H9 (cell line): ENCODE measurements at places on chromosomes 12 and 14.

- peaks cover 8% of the 10 kb centered on the region for H3K36me3 ChIP-seq
- H3K27me3 ChIP-seq, result no peaks in the 10 kb centered on the region
- peak; percentile 91 for DNase-seq
- no peak overlapping the region; the same call in 1 of the 2 replicates for H3K4me3 ChIP-seq
- H3K27ac ChIP-seq, result no peak overlapping the region
- peaks cover 5% of the 10 kb centered on the region; the same call in 1 of the 2 replicates for H3K4me1 ChIP-seq
These were observed 1124.0 kb upstream of the TMEM132C start for GRCh38 chr12:127143020-127143419.

GRCh38 chr12:64681200-64682052 lies 71.1 kb downstream of the RASSF3 start:
- H3K27me3 ChIP-seq, result no peaks in the 10 kb centered on the region
- no peak for DNase-seq
- H3K4me3 ChIP-seq, result no peak overlapping the region
- no peak overlapping the region for H3K27ac ChIP-seq

GRCh38 chr14:36866867-36867266 lies 205.2 kb downstream of the PAX9 start:
- H3K4me1 ChIP-seq, result no peaks in the 10 kb centered on the region; the same call in 1 of the 2 replicates
- H3K4me3 ChIP-seq, result no peak overlapping the region

DNA sequence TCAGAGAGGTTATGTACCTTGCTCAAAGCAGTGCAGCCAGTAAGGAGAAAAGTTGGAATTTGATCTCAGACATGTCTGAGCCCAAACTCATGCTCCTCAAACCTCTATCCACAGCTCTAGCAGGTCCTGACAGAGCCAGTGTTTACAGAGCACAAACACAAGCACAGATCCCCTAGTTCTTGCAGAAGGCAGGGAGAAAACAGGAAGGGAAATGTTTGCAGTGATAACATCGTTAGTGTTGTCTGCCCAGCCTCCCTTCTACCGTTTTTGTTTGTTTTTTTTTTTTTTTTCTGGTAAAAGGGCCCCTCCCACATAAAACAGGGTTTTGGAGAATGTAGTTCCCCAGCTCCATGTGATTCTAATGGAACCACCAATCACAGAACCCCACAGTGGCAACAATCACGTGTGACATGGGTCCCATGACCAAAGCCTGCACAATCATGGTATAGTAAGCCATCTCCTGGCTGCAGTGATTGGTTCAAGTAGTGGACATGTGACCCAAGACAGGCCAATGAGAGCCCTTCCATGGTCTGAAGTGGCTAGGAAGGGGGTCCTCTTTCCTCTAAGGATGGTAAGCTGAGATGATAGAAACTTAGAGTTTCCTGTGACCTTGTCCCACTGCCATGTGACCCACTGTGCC lies 513.4 kb downstream of the MED13L start:
- no peaks in the 10 kb centered on the region for H3K36me3 ChIP-seq
- no peaks in the 10 kb centered on the region for H3K4me1 ChIP-seq
- no peaks in the 10 kb centered on the region for H3K27me3 ChIP-seq
- DNase-seq, result no peak

- no peaks in the 10 kb centered on the region for H3K4me1 ChIP-seq
- H3K27ac ChIP-seq, result no peak overlapping the region
- H3K4me3 ChIP-seq, result no peak overlapping the region
These were observed 5.3 kb downstream of the TRPV4 start for GRCh38 chr12:109827566-109828550.

DNA sequence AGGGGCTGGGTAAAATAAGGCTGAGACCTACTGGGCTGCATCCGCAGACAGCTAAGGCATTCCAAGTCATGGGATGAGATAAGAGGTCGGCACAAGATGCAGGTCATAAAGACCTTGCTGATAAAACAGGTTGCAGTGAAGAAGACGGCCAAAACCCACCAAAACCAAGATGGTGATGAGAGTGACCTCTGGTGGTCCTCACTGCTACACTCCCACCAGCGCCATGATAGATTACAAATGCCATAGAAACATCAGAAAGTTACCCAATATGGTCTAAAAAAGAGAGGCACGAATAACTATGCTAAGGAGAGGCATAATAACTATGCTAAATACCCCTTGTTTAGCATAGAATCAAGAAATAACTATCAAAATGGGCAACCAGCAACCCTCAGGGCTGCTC lies 46.2 kb upstream of the MAP3K9 start:
- no peaks in the 10 kb centered on the region; the same call in 1 of the 2 replicates for H3K4me1 ChIP-seq
- DNase-seq, result no peak
- H3K4me3 ChIP-seq, result no peak overlapping the region
- H3K27ac ChIP-seq, result no peak overlapping the region
- H3K36me3 ChIP-seq, result no peaks in the 10 kb centered on the region

GRCh38 chr12:88684610-88685009 lies 104.3 kb upstream of the KITLG start:
- H3K4me1 ChIP-seq, result no peaks in the 10 kb centered on the region
- H3K27me3 ChIP-seq, result no peaks in the 10 kb centered on the region
- H3K4me3 ChIP-seq, result no peak overlapping the region
- no peak overlapping the region for H3K27ac ChIP-seq
- H3K36me3 ChIP-seq, result 0 out of 3 replicates have a peak, but pooled peaks cover 3% of the 10 kb centered on the region
- DNase-seq, result no peak

- no peak overlapping the region for H3K27ac ChIP-seq
- H3K4me1 ChIP-seq, result no peaks in the 10 kb centered on the region
- no peaks in the 10 kb centered on the region for H3K27me3 ChIP-seq
These were observed 1246.4 kb downstream of the SLC16A7 start for GRCh38 chr12:60842181-60842580.

- H3K27ac ChIP-seq, result no peak overlapping the region
- no peaks in the 10 kb centered on the region for H3K36me3 ChIP-seq
- no peak overlapping the region for H3K4me3 ChIP-seq
- H3K4me1 ChIP-seq, result no peaks in the 10 kb centered on the region
- DNase-seq, result no peak
- H3K27me3 ChIP-seq, result no peaks in the 10 kb centered on the region
These were observed 172.2 kb downstream of the FLRT2 start for GRCh38 chr14:85702191-85702590.

- H3K27me3 ChIP-seq, result no peaks in the 10 kb centered on the region
- no peaks in the 10 kb centered on the region for H3K4me1 ChIP-seq
- no peak for DNase-seq
- no peaks in the 10 kb centered on the region for H3K36me3 ChIP-seq
These were observed 348.7 kb downstream of the NAV3 start for GRCh38 chr12:78179346-78179745.

- H3K36me3 ChIP-seq, result no peaks in the 10 kb centered on the region
- no peaks in the 10 kb centered on the region for H3K27me3 ChIP-seq
- peaks cover 9% of the 10 kb centered on the region for H3K4me1 ChIP-seq
- H3K4me3 ChIP-seq, result no peak overlapping the region; the same call in 2 of the 3 replicates
These were observed 36.0 kb downstream of the EGLN3 start for GRCh38 chr14:33914676-33915516.

- H3K27me3 ChIP-seq, result no peaks in the 10 kb centered on the region
- no peak overlapping the region for H3K27ac ChIP-seq
- no peak overlapping the region for H3K4me3 ChIP-seq
- no peaks in the 10 kb centered on the region; the same call in 1 of the 2 replicates for H3K4me1 ChIP-seq
- DNase-seq, result no peak
These were observed 1058.9 kb downstream of the GALC start for GRCh38 chr14:86933958-86934595.

DNA sequence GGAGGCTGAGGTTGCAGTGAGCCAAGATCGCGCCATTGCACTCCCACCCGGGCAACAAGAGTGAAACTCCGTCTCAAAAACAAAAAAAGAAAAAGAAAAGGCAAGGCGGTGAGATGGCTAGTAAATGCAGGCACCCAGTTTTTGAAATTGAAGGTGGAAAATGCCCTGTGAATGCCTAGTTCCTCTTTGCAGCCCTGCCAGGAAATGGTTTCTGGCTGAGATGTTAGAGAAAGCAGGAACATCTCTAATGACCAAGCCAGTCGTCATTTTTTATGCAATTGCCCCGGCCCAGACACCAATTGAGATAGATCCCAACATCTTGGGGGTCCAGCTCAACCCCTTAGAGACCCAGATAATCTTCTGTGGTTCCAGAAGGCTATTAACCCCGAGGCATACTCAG lies 17.0 kb downstream of the SLC8A3 start:
- no peak overlapping the region for H3K4me3 ChIP-seq
- no peaks in the 10 kb centered on the region for H3K36me3 ChIP-seq
- H3K27ac ChIP-seq, result no peak overlapping the region
- H3K27me3 ChIP-seq, result no peaks in the 10 kb centered on the region
- no peaks in the 10 kb centered on the region for H3K4me1 ChIP-seq
- no peak for DNase-seq

DNA sequence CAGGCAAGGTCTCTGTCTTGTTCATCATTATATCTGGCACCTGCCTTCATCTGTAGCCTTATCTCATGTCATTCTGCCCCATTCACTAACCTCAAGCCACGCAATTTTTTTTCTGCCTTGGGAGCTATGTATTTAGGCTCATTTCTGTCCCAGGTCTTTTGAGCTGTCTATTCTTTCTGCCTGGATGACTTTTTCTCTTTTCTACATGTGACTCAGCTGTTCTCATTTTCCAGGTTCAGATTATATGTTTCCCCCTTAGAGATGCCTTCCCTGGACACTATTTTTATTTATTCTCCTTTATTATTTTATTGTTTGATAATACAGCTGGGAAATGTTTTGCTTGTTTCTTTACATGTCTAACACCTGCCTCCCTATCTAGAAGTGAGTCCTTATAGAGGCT lies 737.4 kb upstream of the TBX3 start:
- no peak overlapping the region for H3K4me3 ChIP-seq
- H3K27me3 ChIP-seq, result no peaks in the 10 kb centered on the region
- DNase-seq, result no peak
- no peaks in the 10 kb centered on the region for H3K36me3 ChIP-seq

DNA sequence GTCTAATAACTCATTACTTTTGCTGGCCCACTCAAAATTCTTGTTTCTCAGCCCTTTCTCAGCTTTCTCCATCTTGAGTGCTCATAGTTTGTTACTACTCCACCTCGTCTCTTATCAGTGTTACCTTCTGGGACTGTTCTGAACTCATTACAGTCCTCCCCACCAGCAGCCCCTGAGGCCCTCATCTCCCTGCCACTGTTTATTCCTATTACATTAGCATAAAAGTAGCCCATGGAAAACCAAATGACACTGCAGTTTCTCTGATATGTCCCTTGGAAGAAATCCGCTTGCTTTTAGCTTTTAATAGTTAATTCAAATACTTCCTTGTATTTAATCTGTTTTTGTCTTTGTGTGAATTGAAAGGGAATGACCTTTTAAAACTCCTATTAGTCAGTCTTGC lies 7.6 kb downstream of the AKAP6 start:
- H3K36me3 ChIP-seq, result no peaks in the 10 kb centered on the region
- H3K4me3 ChIP-seq, result no peak overlapping the region
- H3K27me3 ChIP-seq, result no peaks in the 10 kb centered on the region

GRCh38 chr14:81989211-81989610 lies 455.6 kb upstream of the SEL1L start:
- no peaks in the 10 kb centered on the region for H3K36me3 ChIP-seq
- H3K4me1 ChIP-seq, result no peaks in the 10 kb centered on the region
- DNase-seq, result no peak
- no peak overlapping the region for H3K27ac ChIP-seq

GRCh38 chr12:133130038-133130807 lies at the start of the genes ZNF10 and ZNF891:
ZNF10 (plus strand) TSS chr12:133130627; CDS start chr12:133144493, 13,866 bp downstream.
ZNF891 (minus strand) TSS chr12:133130274; CDS start chr12:133121918, 8,356 bp downstream.
- H3K36me3 ChIP-seq, result peaks cover 66% of the 10 kb centered on the region
- H3K27me3 ChIP-seq, result no peaks in the 10 kb centered on the region
- H3K4me1 ChIP-seq, result no peaks in the 10 kb centered on the region
- DNase-seq, result peak; percentile 98

- no peak overlapping the region for H3K4me3 ChIP-seq
- H3K27me3 ChIP-seq, result no peaks in the 10 kb centered on the region
- no peaks in the 10 kb centered on the region for H3K36me3 ChIP-seq
- no peak overlapping the region for H3K27ac ChIP-seq
These were observed 642.2 kb downstream of the DIO2 start for GRCh38 chr14:79569072-79569471.

- H3K36me3 ChIP-seq, result peaks cover 16% of the 10 kb centered on the region; the same call in 2 of the 3 replicates
- peaks cover 9% of the 10 kb centered on the region; the same call in 1 of the 2 replicates for H3K4me1 ChIP-seq
- H3K4me3 ChIP-seq, result no peak overlapping the region
- H3K27ac ChIP-seq, result no peak overlapping the region
These were observed 22.8 kb downstream of the TPCN1 start for GRCh38 chr12:113244047-113244460.

- H3K36me3 ChIP-seq, result no peaks in the 10 kb centered on the region
- H3K27ac ChIP-seq, result no peak overlapping the region
- no peak overlapping the region for H3K4me3 ChIP-seq
- DNase-seq, result no peak
These were observed 137.4 kb downstream of the GRIP1 start for GRCh38 chr12:66541426-66541825.

DNA sequence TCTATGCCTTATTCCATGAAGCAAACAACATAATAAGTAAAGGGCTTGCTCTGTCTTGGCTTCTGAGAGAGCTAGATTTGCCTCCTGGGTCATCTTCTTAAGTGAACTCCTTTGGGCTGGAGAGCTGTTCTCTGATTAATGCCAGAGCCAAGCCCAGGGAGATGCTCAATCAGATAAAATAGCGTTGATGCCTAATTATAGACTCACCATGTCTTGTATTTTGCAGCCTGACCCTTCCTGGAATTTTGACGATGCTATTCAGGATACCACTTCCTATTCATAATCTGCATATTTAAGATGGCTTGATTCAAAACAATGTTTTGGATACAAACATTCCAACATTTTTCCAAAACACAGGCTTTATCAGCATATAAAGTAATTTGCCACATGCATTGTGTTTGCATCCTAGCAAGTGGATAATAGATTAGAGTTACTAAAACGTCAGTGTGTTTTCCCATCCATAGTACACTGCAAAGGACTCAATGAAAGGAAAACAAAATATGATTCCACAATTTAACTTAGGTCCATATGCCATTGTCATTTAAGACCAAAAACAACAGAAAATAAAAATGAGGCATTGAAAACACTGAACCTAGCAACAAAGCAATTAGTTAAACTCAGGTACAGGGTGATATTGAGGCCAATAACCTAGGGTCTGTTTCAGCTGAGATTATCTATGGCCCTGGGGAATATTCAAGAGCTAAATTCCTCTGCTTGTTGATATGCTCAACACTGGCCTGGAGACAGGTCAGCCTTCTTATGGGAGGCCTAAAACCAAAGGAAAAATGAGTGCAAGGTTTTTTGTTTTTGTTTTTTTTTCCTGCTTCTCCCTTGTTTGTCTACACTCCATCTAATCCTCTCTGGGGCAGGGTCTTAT lies 184.2 kb upstream of the FOXN3 start:
- no peak overlapping the region for H3K27ac ChIP-seq
- H3K4me1 ChIP-seq, result peaks cover 2% of the 10 kb centered on the region; the same call in 1 of the 2 replicates
- DNase-seq, result no peak
- peaks cover 46% of the 10 kb centered on the region for H3K36me3 ChIP-seq
- H3K4me3 ChIP-seq, result no peak overlapping the region
- H3K27me3 ChIP-seq, result no peaks in the 10 kb centered on the region

GRCh38 chr12:126157575-126157966 lies 1092.3 kb downstream of the AACS start:
- H3K36me3 ChIP-seq, result no peaks in the 10 kb centered on the region
- no peak overlapping the region for H3K4me3 ChIP-seq
- H3K27ac ChIP-seq, result no peak overlapping the region
- no peaks in the 10 kb centered on the region for H3K27me3 ChIP-seq
- H3K4me1 ChIP-seq, result no peaks in the 10 kb centered on the region
- DNase-seq, result no peak
